ENCODE measurements at places on chromosomes 3 and 15.
A peak's percentile ranks its signal among the peaks of the same experiment; 100 is the strongest.

DNA sequence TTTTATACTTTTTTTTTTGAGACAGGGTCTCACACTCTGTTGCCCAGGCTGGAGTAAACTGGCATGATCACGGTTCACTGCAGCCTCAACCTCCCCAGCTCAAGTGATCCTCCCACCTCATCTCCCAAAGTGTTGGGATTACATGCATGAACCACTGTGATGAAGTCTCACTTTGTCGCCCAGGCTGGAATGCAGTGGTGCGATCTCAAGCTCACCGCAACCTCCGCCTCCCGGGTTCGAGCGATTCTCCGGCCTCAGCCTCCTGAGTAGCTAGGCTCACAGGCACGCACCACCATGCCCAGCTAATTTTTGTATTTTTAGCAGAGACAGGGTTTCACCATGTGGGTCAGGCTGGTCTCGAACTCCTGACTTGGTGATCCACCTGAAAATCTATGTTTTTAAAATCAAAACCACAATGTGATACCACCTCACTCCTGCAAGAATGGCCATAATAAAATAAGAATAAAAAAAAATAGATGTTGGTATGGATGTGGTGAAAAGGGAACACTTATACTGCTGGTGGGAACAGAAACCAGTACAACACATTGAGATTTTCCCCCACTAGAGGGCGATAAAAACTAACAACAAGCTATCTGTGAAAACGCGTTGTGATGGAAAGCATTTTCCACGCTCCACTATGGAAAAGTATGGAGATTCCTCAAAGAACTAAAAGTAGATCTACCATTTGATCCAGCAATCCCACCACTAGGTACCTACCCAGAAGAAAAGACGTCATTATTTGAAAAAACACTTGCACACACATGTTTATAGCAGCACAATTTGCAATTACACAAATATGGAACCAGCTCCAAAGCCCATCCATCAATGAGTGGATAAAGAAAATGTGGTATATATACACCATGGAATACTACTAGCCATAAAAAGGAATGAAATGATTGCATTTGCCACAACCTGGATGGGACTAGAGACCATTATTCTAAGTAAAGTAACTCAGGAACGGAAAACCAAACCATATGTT, 26.8 kb upstream of the OCA2 start:
- DNase-seq, result peak; percentile 13

DNA sequence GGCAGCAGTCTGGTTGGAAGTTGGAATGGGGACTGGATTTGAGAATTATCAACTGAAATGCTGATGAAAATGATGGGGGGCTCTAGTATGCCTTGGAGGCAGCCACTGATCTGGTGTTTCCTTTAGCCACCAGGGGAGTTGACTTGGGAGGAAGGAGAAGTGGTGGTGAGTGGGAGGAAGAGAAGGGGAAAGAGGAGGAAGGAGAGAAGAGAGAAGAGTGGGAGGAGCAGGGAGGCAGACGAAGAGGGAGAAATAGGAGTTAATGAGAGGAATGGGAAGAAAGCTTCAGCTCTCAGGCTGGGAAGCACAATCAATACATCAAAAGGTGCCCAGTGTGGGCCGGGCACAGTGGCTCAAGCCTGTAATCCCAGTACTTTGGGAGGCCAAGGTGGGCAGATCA, 23.3 kb upstream of the HCN4 start:
- no peak for DNase-seq

GRCh38 chr3:193928354-193929209, 207.4 kb upstream of the HES1 start:
- DNase-seq, result peak; percentile 2

GRCh38 chr3:189842681-189843602, 211.8 kb downstream of the TP63 start:
- no peak for DNase-seq

DNA sequence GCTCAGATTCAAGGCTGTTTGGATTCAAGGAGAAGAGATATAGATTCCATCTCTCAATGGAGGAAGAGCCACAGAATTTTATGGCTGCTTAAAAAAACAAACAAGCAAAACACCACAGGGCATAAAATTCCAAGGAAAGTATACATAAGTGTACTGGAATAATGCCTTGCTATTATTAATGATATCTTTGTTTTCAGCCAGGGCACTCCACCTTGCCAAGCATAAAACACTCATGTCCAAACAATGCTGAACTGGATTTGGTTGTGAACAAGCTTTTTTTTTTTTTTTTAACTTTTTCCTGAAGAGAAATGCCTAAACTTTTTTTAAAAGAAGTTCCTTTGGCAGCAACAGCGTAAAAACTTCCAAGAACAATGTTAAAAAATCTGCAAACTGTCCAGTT, 4.8 kb upstream of the CLSTN2 start:
- peak; percentile 6 for DNase-seq

DNA sequence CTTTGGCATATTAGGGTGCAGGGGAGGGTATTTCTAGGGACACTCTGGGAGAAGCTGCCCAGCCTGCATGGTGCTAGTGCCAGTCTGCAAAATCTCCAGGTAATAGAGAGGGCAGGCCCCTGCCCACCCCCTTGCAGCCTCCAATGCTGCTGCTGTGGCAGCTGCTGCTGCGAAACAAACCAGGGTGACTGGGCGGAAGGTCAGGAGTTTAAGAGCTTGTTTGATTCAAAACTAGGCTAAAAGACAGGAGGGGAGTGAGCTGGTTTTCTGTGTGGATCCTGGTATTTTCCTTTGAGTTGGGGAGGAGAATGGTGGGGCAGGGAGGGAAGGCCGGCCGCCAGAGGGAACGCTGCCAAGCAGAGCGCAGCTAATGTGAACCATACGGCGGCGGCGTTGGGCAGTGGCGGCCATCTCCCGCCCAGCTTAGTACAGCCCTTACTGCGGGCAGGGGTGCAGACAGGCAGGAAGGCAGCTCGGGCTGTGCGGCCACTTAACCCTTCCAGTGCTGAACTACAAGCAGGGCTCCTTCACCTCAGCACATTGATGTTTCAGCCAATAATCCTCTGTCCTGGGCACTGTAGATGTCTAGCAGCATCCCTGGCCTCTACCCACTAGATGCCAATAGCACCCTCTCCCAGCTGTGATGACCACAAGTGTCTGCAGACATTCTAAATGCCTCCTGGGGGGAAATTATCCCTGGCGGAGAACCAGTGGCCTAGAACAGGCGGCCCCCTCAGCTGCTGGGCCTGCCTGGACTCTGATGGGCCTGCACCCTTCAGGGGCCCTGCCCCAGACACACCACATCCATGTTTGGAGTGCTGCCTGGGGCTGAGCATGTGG, 125.7 kb downstream of the EEFSEC start:
- DNase-seq, result no peak

DNA sequence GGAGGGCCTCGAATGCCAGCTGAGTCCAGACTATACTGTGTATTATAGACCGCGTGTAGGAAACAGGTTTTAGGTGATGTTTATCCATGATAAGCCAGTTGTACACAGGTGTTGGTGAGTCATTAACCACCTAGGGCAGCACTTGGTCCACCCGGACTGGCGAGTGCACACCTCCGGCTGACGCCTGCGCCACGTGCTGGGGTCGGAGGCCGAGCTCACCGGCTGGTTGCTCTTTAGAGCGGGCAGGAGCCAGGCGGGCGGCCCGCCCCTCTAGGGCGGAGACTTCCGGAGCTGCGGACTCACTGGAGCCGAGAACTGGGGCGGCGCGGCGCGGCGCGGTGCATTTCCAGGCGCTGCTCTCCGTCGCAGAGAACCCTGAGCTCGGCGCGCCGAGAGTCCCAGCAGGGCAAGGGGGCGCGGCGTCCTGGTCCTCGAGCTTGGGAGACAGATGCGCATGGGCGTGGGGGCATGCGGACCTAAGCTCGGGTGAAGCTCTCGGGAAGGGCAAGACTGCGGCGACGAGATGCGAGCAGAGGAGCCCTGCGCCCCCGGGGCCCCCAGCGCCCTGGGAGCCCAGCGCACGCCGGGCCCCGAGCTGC, at the start of gene ESYT3:
TSS of gene ESYT3 (plus strand) at position 341 of the 599 bp plus-strand sequence. CDS start at position 524, 183 bp downstream.
- DNase-seq, result peak; percentile 30

DNA sequence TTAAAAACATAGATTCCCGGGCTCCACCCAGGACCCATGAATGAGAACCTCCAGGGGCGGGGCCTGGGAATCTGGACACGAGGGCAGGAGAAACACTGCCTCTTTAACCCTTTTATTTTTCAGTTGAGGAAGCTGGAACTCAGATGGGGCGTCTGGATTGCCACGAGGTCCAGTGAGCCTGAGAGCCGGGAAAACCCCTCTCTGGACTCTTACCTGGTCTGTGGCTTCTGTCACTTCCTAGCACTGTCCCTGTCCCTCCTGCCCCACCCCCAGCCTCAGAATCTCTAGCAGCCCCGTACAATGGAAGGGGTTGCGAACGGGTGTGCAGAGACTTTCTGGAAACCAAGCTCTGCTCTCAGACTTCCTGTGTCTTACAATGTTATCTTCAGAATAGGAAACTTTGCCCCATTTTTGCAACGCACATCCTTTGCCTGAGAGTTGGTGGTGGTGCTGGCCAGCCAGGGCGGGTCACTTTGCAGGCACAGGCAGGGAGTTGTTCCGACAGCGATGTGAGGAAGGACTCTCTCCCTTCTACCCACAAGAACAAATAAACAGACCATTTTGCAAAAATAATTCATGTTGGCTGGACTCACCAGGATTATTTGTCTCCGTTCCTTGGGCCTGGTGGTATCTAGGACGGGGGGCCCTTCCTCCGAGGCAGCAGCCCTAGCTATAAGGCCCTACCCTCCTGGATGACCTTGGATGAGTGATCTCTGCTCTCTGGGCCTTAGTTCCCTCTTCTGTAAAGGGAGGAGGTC, 59.1 kb downstream of the SMAD6 start:
- no peak for DNase-seq

Data from kidney glomerular epithelial cell (primary cell).